ENCODE measurements at places on chromosomes 7 and 10. TPM values are rescaled to one million over a fixed set of nuclear protein-coding genes. Genes with fewer than 3 reads are reported as not detected.

Gene AKR1D1
- total RNA-seq = not detected

- H3K27ac ChIP-seq = no peak overlapping the region
- no peaks in the 10 kb centered on the region for H3K27me3 ChIP-seq
- no peaks in the 10 kb centered on the region for H3K4me1 ChIP-seq
- no peaks in the 10 kb centered on the region for H3K36me3 ChIP-seq
- no peak overlapping the region for H3K4me3 ChIP-seq
These were observed 104.6 kb upstream of the DNAJB12 start for GRCh38 chr10:72459301-72459700.

DNA sequence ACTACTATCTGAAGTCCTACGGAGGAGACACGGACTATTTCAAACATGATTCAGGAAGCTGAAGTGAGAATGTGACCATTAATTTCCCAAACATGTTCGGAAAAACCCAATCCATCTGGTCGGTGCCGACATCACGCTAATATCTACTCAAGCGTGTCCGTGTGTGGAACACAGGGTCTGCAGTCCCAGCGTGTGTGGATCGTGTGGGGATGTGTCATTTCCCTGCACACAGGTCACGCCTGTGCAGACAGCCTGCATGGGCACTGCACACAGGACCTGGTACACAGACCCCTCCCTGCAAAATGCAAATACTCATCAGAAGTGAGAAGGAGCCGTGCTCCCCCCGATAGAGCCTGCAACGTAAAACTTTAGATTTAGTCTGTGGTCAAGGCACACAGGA, 57.8 kb downstream of the CARD11 start:
- peaks cover 24% of the 10 kb centered on the region for H3K36me3 ChIP-seq
- peak; percentile 3 for DNase-seq
- no peak overlapping the region for H3K4me3 ChIP-seq

Gene SLC29A4
- total RNA-seq = 0.42 TPM

Gene CALML5
- total RNA-seq = not detected

Gene PPP1R3C
- 0.12 TPM for total RNA-seq

Gene TFR2
- 4.2 TPM for total RNA-seq

DNA sequence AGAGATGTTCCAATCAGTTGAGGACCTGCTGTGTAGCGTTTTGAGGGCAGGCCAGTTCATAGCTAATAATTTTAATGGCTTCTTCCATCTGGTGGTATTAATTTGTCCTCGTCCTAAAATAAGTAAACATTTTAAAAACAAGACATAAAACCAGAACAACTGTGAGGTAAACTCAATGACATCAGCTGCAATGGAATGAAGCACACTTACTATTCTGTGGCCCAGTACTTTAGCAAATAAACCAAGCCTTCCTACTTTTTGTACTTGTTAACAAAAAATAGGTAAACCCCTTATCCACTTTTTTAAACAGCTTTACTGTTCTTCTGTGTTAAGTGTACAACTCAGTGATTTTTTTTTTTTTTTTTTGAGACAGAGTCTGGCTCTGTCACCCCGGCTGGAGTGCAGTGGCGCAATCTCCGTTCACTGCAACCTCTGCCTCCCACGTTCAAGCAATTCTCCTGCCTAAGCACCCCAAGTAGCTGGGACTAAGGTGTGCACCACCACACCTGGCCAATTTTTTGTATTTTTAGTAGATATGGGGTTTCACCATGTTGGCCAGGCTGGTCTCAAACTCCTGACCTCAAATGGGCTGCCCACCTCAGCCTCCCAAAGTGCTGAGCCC, 28.9 kb upstream of the FZD1 start:
- H3K36me3 ChIP-seq = no peaks in the 10 kb centered on the region
- H3K27me3 ChIP-seq = peaks cover 10% of the 10 kb centered on the region
- no peak overlapping the region for H3K4me3 ChIP-seq
- H3K27ac ChIP-seq = no peak overlapping the region

GRCh38 chr10:80055760-80056159, 22.7 kb upstream of the TMEM254 start:
- H3K27me3 ChIP-seq = no peaks in the 10 kb centered on the region
- no peaks in the 10 kb centered on the region for H3K36me3 ChIP-seq
- DNase-seq = no peak
- H3K4me3 ChIP-seq = no peak overlapping the region
- H3K27ac ChIP-seq = no peak overlapping the region

Gene TMEM26
- not detected for total RNA-seq

Gene PAXIP1
- 18.0 TPM for total RNA-seq

DNA sequence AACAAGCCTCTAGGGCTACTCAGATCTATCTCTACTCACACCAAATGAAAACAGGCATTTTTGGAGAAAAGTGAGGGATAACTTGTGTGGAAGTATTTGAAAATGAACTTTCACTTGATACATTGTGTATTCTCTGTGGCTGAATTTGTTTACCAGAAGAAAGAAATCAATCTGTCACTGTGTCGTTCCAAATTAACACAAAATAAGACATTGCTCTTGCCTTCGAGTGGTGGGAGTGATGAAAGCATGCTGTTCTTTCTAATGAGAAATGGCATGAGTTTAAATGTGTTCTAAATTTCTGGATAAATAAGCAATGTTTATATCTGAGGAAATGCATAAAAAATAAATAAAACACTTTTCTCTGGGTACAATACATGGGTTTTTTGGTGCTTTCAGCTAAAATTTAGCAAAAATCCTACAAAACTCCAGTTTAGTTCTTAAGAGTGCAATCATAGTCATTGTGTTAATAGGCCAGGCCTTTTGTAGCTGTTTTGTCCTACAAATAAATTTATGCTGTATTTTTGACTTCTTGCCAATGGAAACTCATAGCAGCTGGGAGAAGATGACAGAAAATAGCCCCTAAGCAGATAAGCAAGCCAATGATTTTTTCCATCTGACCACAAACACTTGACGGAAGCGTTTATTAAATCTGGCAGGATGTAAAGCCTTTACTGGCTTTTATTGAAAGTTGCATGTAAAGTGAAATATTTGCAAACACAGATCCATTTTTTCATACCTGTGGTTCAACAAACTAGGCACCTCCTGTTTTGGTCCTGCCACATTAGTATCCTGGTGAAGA, 1064.1 kb upstream of the GHITM start:
- H3K27me3 ChIP-seq = no peaks in the 10 kb centered on the region
- DNase-seq = no peak
- H3K36me3 ChIP-seq = no peaks in the 10 kb centered on the region

- peaks cover under 1% of the 10 kb centered on the region for H3K4me1 ChIP-seq
- no peaks in the 10 kb centered on the region for H3K27me3 ChIP-seq
These were observed 31.5 kb upstream of the PRLHR start for GRCh38 chr10:118626953-118627352.

GRCh38 chr10:14052931-14053330, 277.8 kb downstream of the FRMD4A start:
- no peaks in the 10 kb centered on the region for H3K4me1 ChIP-seq
- no peak overlapping the region for H3K4me3 ChIP-seq
- no peak overlapping the region for H3K27ac ChIP-seq
- H3K27me3 ChIP-seq = no peaks in the 10 kb centered on the region
- H3K36me3 ChIP-seq = no peaks in the 10 kb centered on the region

- peak overlapping the region; percentile 62 for H3K27ac ChIP-seq
- H3K4me3 ChIP-seq = peak overlapping the region; percentile 40
- peaks cover 1% of the 10 kb centered on the region for H3K27me3 ChIP-seq
- peaks cover 36% of the 10 kb centered on the region for H3K4me1 ChIP-seq
These were observed 56.4 kb upstream of the ECHDC3 start for GRCh38 chr10:11685787-11686218.

Gene MOGAT3
- total RNA-seq = not detected

GRCh38 chr10:119931871-119932270, 39.3 kb downstream of the SEC23IP start:
- H3K4me1 ChIP-seq = peaks cover 5% of the 10 kb centered on the region
- peaks cover 33% of the 10 kb centered on the region for H3K36me3 ChIP-seq
- H3K27me3 ChIP-seq = no peaks in the 10 kb centered on the region
- no peak for DNase-seq
- no peak overlapping the region for H3K27ac ChIP-seq
